ENCODE measurements at places on chromosomes 13 and 19.

GRCh38 chr13:67353941-67354340 is 123.8 kb upstream of the PCDH9 start:
- no peak for DNase-seq

GRCh38 chr19:2791440-2791839 is 6.1 kb downstream of the THOP1 start:
- no peak for DNase-seq

GRCh38 chr13:78806457-78806856 is 147.5 kb upstream of the OBI1 start:
- DNase-seq, result no peak

GRCh38 chr13:30832377-30832776 is 73.7 kb upstream of the MEDAG start:
- DNase-seq, result no peak

- no peak for DNase-seq
Measured at GRCh38 chr13:78603240-78603957, at the start of gene POU4F1. Gene POU4F1, minus strand, starts transcription at chr13:78603552. Its CDS starts 226 bp downstream, at chr13:78603326.
